ENCODE measurements at places on chromosomes 5 and 9. TPM values are rescaled to one million over a fixed set of nuclear protein-coding genes. Genes with fewer than 3 reads are reported as not detected.
A peak's percentile ranks its signal among the peaks of the same experiment; 100 is the strongest.

- peak; percentile 75 for DNase-seq
Observed at GRCh38 chr5:72848474-72849428, 32.3 kb downstream of the TNPO1 start.

- no peak for DNase-seq
Observed at GRCh38 chr5:127867022-127867783, 164.0 kb downstream of the CCDC192 start.

- peak; percentile 71 for DNase-seq
Observed at GRCh38 chr5:117054911-117055310, 480.3 kb upstream of the SEMA6A start.

GRCh38 chr5:111703662-111704061, 53.3 kb downstream of the NREP start:
- DNase-seq: no peak

DNA sequence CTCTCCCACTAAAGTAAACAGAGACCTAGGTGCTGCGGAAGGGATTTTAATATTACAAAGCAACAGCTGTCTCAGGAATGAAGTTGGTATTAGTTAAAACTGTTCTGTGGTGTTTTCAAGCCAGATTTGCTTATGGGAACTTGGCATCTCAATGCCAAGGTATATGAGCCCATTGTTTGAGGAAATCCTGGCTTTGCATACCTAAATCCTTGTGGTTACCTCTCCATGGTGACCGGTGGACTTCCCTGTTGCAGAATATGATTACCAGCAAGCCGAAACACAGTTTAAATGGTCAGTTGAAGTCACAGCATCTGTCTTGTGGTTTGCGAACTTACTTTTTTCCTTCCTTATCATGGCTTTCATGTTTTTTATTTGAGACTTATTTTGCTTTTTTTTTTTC, 62.3 kb upstream of the TXNDC8 start:
- no peak for DNase-seq

DNA sequence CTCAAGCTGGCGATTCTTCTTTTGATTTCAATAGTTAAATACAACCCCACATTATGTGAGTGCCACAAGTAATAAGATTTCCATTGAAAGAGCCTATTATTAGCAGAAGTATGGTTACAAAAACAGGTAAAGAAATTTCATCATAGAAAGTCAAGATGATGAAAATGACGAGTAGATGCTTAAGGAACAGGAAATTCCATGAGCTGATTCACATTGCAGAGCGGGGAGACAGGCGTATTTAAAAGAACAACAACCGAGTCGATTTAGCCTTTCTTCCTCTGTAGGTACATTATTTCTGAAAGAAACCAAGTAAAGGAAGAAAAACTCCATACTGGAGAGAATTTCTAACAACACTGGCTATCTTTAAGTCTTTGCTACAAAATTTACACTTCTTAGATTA, 310.4 kb downstream of the SLF1 start:
- no peak for DNase-seq

Gene NKD2
- polyA plus RNA-seq: 7.9 TPM

Measured in kidney (tissue), 22 donors.